Fibroblast of skin of right biceps (primary cell): ENCODE measurements at places on chromosomes 4 and X.

GRCh38 chr4:26826721-26827120 is 33.9 kb upstream of the STIM2 start:
- no peak for DNase-seq

DNA sequence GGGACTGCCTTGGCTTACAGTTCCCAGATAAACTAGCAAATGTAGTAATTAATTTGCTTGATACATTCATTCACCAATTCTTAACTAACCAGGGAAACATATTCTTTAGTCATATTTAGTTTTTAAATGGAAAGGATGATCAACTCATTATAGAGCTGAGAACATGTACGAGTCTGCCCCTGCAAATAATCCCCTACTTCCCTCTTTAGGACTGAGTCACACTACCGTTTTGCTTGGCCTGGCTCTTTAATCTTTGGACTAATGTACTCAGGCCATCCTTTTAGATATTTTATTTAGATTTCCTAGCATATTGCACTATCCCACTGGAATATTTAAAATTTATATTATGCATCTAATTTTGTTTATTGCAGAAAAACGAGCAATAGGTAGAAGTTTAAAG is 105.5 kb upstream of the LCORL start:
- no peak for DNase-seq

GRCh38 chr4:105158837-105159236 is 12.2 kb downstream of the TET2 start:
- DNase-seq, result no peak

GRCh38 chr4:111602848-111603247 is 542.4 kb upstream of the FAM241A start:
- DNase-seq, result peak; percentile 25
